Epithelial cell of umbilical artery (primary cell): ENCODE measurements at places on chromosomes 11 and 22. TPM values are rescaled to one million over a fixed set of nuclear protein-coding genes. Genes with fewer than 3 reads are reported as not detected.

TIGD3 gene
- total RNA-seq, result 0.32 TPM in 1 of 2 replicates, not detected in the other

KLHL35 gene
- 0.30 and 2.9 TPM in 2 replicates for total RNA-seq

LRRN4CL gene
- under 0.01 and 0.30 TPM in 2 replicates for total RNA-seq

OR51B5 gene
- not detected in 2 replicates for total RNA-seq

MMP12 gene
- not detected in 2 replicates for total RNA-seq

ROBO4 gene
- total RNA-seq, result 132 and 166 TPM in 2 replicates

LRP4 gene
- total RNA-seq, result 0.46 and 0.65 TPM in 2 replicates

NXPE1 gene
- not detected in 2 replicates for total RNA-seq

TYR gene
- total RNA-seq, result not detected in 2 replicates

CATSPER1 gene
- total RNA-seq, result under 0.01 and 0.61 TPM in 2 replicates

PGA5 gene
- total RNA-seq, result not detected in 2 replicates

MOB2 gene
- 25.5 and 38.7 TPM in 2 replicates for total RNA-seq

GUCY1A2 gene
- total RNA-seq, result under 0.01 TPM in 2 replicates

CEP126 gene
- total RNA-seq, result 0.91 and 2.3 TPM in 2 replicates

NRGN gene
- total RNA-seq, result 0.32 and 0.91 TPM in 2 replicates
